ENCODE measurements at places on chromosomes 2 and 18.

- no peak for DNase-seq
These were observed 9.8 kb downstream of the RMDN2 start for GRCh38 chr2:37934591-37935513.

DNA sequence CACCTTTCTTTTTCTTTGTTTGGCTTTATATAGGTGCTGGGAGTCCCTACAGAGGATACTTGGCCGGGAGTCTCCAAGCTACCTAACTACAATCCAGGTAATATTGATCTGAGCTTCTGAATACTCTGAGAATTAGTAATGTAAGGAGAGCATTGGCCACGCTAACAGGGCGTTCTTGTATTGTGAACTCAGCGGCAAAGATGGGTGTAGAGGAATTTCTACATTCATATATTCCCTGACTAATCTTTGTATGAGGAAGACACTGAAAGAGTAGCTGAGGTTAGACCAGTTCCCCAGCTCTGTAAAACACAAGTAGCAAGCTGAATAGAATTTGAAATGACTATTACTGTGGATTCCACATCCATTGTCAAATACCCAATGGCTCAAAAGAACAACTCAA is 48.5 kb downstream of the CDK15 start:
- DNase-seq: no peak

- DNase-seq: no peak
These were observed 143.6 kb downstream of the MYO3B start for GRCh38 chr2:170321526-170321925.

DNA sequence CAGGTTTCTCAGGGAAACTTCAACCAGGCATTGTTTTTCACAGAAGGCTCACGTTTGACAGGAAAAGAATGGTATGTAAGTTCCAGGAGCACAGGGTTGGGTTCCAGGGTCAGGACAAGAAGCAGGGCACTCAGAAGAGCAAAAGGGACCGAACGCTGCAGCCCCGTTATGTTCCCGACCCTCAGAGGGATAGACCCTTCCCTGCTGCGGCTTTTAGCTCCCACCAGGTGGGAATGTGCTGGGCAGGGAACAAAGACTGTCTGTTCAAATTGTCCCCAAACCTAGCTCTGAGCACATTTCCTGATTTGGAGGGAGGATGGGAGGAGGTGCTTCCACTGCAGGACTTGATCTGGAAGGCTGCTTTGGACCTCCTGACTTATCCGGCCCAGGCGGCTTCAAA is 130.1 kb downstream of the RAB3GAP1 start:
- DNase-seq: peak; percentile 39

GRCh38 chr18:38923540-38923939 is 1357.9 kb upstream of the CELF4 start:
- DNase-seq: no peak

- DNase-seq: no peak
These were observed 9.3 kb downstream of the NOSTRIN start for GRCh38 chr2:168811696-168812095.

- no peak for DNase-seq
These were observed 124.7 kb downstream of the DNAH6 start for GRCh38 chr2:84641021-84641420.

DNA sequence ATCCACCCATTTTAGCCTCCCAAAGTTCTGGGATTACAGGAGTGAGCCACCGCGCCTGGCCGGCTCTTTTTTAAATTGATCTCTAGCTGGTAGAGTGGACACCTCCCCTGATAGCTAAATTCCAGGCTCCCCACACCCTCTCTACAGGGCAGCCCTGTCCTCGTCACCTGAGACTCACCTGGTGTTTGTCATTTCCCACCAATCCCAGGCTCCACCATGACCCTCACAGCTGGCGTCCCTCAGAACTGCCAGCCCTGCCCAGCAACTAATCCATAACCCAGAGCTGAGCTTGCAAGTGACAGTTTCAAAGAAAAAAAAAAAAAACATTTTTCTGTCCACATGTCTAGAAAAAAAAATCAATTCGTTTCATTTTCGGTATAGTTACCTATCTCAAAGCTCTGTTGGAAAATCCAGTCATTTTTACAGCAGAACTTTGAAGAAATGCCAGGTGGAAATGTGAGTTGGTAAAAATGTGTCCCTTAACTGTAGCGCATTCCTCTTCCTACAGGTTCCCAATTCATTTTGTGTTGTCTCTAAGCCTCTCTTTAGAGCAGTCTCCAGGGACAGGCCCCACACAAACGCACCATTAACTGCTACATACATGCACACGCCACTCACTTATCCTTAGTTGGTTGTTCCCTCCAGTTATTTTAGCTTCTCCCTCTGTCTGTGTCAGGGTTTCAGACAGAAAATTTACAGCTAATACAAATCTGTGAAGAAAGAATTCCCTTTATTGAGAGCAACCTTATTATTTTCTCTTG is 294.7 kb downstream of the FBXO15 start:
- DNase-seq: no peak

GRCh38 chr2:111194835-111195621 is 74.3 kb downstream of the BCL2L11 start:
- no peak for DNase-seq

GRCh38 chr2:171626949-171627348 is 60.3 kb upstream of the DYNC1I2 start:
- DNase-seq: no peak

DNA sequence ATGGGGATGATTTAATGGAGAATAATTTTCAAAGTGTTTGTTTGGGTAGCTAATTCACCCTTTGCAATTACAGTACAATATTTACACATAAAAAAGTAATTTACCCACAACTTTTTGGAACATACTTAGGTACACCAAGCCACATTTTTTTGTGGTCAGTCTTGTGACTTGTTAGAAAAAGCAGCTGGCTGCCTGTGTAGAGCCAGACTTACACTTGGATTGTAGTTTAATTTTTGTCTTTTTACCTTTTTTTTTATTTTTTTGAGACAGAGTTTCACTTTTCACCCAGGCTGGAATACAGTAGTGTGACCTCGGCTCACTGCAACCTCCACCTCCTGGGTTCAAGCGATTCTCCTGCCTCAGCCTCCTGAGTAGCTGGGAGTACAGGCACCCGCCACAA is 45.4 kb downstream of the RALBP1 start:
- DNase-seq: no peak

DNA sequence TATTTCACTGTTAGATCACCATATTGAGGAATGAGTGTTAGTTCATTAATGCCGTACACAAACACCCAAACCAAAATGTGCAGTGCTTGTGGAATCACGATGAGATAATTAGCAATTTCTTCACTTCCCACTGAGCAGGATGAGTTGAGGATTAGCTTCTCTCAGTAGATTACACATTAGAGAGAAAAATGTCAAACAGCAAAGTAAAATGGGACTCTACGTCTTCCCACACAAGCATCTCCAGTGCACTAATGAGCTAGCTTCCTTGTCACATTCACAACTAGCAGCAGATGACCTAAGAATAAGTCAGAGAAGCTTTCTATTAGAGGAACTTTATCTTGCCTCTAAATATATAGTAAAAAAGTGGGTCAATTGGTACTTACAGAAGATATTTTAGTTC is 926.9 kb downstream of the TSN start:
- DNase-seq: no peak

- no peak for DNase-seq
These were observed 103.9 kb downstream of the RTN4 start for GRCh38 chr2:54946220-54946805.

DNA sequence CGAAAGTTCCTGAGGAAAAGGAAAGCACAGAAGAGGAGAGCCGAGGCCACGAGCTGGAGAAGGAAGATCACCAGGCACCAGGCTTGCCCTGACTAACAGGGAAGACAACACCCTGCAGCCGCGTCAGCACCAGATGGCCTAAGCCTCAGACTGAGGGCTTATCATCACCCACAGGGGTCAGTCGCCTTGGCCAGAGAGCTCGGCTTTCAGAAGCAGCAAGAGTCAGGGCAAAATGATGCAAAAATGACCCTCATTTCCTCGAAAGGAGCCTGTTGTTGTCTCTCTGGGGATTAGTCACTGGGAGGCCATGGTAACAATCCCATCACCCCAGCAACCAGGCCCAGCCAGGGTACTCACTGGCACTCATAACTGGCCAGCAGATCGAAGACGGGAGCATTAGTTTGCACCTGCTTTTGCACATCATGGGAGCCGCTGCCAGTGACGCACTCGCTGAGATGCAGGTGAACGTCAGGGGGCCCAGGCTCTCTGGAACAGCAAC is 42.7 kb upstream of the ZFP36L2 start:
- peak; percentile 47 for DNase-seq

DNA sequence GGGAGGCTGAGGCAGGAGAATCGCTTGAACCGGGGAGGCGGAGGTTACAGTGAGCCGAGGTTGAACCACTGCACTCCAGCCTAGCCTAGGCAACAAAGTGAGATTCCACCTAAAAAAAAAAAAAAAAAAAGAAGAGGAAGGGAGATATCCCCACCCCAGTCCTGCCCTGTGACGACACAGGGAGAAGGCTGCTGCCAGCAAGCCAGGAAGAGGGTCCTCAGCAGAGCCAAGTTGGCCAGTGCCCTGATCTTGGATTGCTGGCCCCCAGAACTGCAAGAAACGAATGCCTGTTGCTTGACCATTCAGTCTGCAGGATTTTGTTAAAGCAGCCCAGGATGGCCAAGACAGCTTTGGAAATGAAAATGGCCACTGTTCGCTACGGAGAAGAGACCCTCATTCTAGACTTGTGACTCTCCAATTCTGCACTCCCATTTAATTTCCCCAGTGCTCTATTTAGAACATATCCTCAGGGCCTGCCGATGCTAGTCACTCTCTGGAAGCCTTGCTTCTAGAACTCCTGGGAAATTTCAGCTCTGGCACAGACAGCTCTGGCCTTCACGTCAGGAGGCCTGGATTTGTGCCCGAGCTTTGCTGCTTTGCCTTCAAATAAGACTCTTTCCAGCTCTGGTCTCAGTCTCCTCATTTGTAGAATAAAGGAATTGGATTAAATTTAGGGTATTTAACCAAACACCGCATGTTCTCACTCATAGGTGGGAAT is 15.7 kb upstream of the AMMECR1L start:
- no peak for DNase-seq

DNA sequence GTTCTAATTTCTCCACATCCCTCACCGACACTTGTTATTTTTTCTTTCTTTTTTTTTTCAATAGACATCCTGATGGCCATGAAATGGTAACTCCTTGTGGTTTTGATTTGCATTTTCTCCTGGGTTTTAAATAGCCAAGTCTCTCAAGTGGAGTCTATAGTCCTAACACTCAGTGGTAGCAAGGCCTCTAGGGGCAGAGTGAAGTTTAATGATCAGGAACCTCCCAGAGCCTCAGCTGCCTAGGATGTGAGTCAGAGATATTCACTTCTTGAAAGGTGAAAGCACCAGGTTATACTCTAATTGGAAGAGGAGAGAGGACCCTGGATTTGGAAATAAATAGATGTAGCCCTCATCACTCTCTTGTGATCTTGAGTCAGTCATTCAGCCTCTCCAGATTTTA is 62.7 kb upstream of the CAPN13 start:
- DNase-seq: no peak

DNA sequence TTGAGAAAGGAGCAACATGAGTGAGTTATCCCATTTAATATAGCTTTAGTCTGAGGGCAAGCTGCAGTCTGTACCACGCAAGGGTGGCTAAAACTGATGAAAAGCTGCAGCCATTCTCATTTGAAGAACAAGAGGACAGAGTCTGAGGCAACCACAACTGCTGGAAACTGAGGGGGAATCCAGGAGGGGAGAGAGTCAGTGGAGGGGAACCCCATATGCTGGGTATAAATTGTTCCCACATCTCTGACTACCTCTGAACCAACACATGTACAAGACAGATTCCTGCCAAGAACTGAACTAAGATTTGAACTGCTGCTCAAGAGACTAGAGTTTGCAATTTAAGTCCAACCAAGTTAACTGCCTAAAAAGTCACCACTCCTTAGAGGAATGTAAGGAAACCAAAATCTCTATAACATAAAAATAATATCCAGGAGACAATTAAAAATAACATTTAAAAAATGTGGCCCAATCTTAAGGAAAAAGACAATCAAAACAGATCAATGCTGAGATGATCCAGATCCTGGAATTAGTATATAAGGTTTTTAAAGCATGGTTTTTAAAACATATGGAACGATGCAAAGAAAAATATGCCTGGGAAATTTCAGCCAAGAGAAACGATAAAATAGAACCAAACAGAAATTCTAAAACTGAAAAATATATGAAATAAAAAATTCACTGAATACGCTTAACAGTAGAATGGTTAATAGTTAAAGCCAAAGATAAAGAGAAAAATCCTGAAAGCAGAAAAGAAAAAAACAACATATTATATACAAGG is 11.2 kb downstream of the CWC22 start:
- no peak for DNase-seq

- DNase-seq: no peak
These were observed 321.9 kb downstream of the CELF4 start for GRCh38 chr18:37243741-37244140.

GRCh38 chr18:70127359-70127758 is 78.1 kb downstream of the RTTN start:
- no peak for DNase-seq

DNA sequence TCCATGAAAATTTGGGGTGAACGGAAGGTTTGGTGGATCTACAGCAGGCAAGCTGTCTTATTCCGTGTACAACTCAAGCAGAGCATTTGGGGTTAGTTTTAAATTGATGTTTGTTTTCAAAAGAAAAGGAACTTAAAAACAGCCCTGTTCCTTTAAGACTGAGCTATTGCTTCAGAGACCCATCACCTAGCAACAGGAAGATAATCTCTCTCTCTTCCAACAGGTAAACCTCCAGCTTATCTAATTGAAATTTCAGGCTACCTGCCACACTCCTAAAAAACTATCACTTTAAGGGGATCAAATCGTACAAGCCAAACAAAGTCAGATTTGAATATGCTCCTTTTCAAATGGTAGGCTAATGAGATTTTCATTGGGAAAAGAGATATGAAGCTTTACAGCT is 101.8 kb downstream of the RNF152 start:
- no peak for DNase-seq

DNA sequence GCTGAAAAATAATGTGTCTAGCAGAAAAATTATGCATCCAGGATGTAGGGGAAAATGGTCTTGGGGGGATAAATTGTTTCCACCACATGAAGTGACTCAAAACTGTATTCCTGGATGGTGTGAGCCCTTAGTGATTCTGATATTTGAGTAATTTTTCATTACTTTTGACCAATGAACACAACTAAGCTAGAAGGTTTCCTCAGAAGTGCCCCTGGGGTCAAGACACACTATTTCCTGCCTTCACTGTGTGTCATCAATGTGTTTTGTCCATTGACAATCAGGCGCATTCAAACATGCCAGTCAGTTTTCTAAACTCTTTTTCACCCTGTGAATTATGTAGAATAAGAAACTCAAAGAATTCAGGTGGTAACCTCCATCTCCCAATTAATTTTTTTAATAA is 130.5 kb upstream of the REG3G start:
- DNase-seq: no peak
